ENCODE measurements at places on chromosomes 5 and 9.

GRCh38 chr5:60687927-60688720, 11.8 kb downstream of the DEPDC1B start:
- no peak for DNase-seq

DNA sequence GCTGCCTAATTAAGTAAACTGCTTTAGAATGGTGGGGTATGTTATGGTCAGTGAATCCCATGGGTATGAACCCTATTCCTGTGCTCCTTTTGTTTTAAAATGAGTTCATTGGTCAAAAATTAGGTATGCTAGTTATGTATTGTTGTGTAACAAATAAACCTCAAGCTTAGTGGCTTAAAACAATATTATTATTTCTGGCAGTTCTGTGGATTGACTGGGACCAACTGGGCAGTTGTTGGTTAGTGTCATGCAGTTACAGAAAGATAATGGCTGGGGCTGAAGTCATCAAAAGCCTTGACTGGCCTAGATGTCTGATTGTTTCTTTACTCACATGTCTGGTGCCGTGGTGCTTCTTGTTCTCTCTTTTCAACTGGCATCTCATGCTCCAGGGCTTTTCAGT, 8.9 kb upstream of the PTAR1 start:
- no peak for DNase-seq

GRCh38 chr9:130445268-130445983, 665 bp downstream of the ASS1 start:
- no peak for DNase-seq

GRCh38 chr9:112548051-112548440, 61.4 kb downstream of the KIAA1958 start:
- DNase-seq: no peak

DNA sequence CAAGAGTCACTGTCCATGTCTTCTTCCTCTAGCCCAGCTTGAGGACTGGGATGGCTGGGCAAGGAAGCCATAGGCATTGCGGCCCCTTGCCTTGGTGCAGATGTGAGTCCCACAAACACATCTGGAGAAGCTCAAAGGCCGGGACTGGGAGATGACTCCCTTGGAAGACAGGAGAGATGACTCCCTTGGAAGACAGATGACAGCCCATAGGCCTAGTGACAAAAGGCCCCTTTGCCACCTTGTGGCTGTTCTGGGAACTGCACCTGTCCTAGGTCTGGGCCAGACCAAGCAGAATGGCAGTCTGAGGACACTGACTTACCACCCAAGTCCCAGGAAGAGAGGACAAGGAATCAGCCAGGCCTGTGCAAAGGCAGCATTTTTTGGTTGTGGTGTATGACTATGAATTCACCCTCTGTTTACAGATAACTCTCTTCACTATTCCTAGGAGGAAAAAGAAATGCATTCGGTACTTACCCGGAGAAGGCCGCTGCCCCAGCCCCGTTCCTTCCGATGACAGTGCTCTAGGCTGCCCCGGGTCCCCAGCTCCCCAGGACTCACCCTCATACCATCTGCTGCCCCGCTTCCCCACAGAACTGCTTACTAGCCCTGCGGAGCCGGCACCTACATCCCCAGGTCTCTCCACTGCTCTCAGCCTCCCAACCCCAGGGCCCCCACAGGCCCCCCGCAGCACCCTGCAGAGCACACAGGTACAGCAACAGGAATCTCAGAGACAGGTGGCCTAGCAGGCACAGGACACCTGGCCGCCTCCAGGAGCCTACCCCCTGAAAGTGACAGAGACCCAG, 30.8 kb downstream of the SKP1 start:
- DNase-seq: peak; percentile 58

DNA sequence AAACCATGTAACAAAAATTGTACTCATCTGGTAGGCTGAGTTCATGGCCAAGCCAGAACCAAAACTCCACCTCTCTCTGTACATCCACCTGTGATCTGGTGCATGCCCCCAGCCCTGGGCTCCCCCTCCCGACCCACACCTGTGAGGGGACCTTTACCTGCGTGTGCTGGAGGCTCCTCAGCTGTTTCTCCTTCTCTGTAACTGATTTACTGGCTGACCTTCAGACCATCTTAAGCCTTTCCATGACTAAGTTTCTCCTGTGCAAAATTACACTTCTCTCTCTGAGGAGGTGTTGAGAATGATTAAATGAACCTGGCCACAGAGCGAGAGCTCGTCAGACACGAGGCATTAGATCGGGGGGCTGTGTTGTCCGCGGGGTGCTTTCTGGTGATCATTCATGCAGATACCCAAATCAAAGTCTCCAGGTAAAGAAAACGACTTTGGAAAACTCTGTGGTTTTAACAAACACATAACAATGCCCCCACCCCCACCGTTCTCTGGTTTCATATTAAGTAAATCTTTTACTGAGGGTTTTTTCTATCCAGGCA, 136.4 kb downstream of the SEMA5A start:
- DNase-seq: no peak

DNA sequence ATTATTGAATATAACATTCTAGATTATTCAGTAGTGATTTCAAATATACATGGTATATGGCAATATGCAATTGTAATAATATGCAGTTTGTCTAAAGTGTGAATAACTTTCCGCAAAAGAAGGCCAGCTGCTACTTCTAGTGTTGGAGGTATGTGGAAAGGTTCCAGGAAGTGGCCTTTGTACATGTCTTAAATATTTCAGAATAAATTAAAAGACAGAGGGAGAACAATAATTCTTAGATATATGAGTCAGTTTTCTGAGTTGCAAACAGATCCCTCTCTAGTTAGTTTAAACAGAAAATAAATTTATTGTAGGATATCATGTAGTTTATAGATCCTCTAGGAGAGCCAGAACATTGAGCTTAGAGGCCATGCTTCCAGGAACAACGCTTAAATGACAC, 210.8 kb upstream of the ELL2 start:
- DNase-seq: no peak

All from GM12891 (cell line).